ENCODE measurements at places on chromosomes 11 and 22. TPM values are rescaled to one million over a fixed set of nuclear protein-coding genes. Genes with fewer than 3 reads are reported as not detected.

The CCDC81 gene
- 1.2 TPM for total RNA-seq

The FBXO3 gene
- 42.1 TPM for total RNA-seq

DNA sequence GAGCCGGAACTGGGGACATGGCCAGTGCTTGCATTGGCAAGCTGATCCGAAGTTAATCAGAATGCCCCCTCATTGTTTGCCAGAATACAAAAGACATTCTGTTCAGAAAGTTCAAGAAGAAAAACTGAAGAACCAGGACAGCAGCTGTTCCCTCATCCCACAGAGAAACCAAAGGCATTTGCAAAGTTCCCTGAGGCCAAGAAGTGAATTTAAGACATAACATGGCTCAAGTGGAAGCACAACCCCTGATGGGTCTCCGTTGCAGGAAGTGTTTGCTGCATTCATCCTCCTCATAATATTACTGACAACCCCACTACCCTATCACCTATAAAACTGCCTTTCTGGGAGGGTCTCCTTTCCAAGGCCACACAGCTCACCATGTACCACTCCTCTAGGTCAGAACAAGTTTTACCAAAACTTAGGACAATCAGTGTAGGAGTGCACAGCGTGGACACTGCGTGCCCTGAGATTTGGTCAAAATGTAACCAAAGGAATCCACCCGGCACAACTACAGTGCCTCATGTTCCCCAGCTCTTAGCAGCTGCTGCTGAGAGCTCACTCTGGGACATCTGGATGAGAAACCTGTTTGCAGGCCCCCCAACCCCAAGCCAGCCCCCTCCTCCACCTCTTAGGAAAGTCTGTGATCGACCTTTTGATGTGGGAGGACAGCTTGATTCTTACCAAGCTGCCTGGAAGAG lies 101.6 kb upstream of the AKIP1 start:
- no peak for DNase-seq

DNA sequence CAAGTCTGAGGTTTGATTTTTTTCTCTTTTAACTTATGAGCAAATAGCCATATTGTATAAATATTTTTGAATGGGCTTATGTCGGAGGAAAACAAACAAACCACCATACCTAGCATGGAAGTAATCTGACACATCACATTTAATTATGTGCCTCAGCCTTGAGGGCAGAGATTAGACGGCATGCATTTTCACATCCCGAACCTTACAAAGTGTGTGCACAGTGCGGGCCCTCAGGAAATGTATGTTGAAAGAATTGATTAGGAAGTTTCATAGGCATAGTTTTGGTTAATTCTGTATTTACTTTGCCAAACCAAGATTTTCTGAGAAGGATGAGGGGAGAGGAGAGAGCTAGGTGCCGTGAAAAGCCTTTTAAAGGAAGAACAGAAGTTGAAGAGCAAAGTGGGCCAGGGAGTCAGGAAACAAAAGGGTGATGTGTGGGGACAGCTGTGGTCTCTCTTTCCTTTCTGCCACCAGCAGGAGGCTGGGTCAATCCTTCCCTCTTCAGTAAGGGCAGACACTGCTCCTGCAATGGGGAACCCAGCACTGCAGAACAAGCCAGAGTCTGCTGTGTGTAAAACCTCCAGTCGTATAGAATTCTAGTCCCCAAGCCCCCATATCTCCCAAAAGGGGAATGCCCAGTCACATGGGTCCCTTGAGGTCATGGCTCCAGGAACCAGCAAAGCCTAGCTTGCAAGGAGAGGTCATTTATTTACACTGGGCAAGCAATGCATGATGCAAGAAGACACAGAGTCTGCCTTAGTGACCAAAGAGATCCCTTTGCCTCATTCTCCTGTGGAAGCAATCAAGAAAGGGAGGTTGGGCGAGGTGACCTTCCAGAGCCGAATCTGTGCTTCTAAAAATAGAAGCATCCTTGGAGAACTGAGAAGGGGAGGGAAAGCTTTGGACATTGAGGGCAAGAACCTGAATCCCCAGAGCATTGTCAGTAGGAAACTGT lies 71.1 kb upstream of the OLFML1 start:
- DNase-seq: no peak

DNA sequence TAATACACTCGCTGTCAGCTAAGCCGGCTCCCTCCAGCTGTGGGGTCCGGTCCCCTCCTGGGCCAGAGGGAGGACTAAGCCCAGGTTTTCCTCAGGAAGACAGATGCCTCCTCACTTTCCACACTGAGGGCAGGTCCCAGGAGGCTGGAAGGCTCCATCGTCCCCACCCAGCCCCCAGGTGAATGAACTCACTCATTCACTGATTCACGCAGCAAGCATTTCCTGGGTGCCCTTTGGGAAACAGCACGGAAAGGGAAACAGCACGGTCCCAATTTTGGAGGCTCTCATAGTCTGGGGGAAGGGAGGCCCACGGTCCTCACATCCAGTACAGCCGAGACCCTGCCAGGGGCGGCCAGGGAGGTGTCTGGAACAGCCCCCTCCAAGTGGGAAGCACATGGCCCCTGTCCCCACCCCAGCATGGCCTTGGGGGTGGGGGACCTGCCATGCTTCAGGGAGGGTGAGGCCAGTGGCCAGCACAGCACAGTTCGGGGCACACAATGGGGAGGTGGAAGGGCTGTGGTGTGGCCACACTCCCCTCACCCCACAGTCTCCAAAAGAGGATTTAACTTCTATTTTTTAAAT lies 9.3 kb upstream of the TH start:
- no peak for DNase-seq

DNA sequence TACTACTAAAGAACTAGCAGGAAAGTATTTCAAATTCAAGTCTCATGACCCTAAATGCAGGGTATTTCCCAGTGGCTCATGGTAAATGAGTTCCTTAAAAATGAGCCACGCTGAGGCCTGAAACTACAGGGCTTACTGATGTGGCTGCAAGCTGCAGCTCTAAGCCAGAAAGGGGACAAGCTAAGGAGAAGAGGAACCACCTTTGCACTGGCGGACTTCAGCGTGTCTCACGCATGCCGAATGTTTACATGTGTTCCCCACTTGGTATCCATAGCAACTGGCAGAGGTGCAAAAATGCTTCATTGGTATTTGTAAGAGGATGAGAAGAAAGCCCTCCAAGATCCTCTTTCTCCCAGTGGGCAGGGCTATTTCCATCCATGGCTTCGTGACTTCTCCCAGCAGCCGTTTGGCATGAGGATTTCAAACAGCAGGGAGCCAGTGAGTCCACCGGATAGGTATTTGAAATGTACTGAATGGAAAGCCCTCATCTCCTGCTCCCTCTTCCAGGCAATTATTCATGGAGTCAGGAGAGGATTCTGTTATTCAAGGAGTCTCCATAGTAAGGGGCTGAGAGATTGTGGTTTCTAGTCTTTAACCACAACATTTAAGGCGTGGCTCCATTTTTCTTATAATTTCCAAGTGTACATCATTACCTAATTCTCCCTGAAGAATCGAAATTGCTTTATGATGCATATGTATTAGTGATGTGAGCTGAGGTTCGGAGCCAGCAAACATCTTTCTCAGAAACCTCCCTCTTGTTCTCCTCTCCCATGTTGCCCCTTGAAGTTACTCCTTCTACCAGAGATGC lies 55.3 kb upstream of the CD44 start:
- peak; percentile 74 for DNase-seq

DNA sequence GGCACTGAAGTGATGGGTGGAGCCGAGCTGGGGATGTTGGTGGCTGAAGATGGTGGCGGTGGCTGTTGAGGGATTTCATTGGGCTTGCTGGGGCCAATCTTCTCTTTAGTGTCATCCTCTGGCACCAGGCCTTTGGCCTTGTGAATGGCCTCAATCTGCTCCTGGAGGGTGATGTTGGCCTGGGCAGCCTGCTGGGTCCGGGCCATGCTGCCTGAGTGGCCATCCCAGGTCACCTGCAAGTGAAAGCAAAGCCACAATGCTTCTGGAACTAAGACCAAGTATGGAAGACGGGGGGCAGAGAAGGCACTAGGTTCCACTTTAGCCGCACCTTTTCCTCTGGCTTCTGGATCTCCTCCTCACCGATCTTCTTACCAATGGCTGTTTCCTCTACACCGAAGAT lies 12.1 kb upstream of the TBC1D10A start:
- DNase-seq: no peak

The LARGE2 gene
- 2.2 TPM for total RNA-seq

- DNase-seq: no peak
These were observed 3.2 kb upstream of the BIRC2 start for GRCh38 chr11:102343809-102344208.

GRCh38 chr11:79897896-79898295 lies 457.1 kb upstream of the TENM4 start:
- DNase-seq: no peak

DNA sequence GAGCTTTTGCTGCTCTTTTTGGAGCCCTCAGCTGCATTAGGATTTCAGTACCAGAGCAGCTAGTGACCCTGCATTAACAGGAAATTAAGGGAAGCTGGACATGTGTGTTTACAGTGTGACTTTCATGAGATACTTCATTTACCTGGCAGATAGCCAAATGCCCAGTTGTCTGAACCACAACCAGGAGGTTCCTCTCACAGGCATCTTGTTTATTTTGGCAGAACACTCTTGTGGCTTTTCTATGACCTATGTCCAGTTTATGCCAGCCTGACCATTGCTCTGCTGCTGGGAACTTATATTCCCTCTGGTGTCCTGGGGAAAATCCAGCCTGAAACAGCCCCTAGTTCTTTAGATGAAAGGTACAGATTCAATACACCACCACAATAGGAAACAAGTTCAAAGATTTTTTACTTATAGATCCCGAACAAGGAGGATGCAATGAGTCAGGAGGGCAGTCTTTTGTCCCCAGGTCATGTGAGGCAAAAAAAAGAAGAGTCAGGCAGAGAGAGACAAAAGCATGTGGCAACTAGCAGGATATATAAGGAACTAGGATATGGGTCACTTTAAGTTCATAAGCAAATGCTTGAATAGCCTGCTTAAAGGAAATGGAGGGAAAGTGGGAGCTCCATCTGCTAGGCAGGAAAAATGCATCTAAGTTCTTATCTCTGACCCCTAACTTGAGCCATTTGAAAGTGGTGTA lies 379.3 kb downstream of the INSC start:
- peak; percentile 60 for DNase-seq

The TNNT3 gene
- total RNA-seq: 1.5 TPM

The TUBA8 gene
- total RNA-seq: 2.1 TPM

DNA sequence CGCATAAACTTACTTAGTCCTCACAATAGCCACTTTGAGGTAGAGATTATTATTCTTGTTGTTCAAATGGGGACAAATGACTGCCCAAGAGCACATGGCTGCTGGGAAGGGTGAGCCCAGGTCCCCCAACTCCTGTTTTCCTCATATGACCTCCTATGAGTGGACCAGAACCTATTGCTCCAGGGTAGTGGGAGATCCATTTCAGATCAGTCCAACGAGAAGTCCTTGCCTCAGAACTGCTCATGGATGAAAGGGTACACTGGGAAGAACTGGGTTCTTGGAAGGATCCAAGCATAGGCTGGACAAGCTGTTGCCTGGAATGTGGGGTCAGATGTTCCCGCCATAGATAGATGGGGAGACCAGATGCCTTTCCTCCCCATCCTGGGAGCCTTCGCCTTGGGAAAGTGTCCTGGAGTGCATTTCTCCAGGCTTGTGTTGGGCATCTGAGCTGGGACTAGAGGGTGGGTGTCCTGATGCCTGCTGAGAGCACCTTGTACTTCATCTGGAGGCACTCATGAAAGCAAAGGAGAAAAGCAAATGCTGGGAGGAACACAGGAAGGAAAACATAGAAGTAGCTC lies 146.3 kb upstream of the B3GAT1 start:
- no peak for DNase-seq
